ENCODE measurements at places on chromosomes 1 and 21.

DNA sequence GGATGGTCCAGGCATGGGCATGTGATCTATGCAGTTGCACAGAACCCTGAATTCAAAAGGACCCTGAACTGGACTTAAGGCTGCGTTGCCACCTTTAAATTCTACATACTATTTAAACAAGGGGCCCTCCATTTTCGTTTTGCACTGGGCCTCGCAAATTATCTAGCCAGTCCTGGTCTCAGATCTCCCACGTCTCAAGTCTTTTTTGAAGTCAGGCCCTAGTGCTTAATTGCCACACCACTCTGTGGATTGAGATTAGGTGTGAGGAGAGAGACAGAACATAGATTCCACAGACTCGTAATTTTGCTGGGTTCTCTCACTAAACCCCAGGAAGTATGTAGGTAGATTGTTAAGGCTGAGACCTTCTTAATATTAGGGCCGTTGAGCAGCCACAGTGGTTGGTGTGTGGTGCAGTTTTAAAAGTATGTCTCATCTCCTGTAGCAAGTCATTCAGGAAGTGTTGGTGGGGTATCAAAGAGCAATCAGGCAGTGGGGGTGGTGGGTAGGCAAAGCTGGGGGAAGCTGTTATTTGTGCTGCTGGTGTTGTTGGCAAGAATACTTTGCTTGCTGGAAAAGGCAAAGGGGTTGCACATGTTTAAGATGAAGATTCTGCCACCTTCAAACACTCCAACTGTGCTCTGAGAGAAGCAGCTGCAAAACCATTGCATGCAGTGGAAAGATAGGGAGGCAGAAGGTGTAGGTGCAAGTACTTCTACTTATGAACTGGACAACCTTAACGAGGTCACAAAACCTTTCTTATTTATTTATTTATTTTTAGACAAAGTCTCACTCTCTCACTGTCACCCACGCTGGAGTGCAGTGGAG is 11.2 kb downstream of the CD84 start:
- no peak for DNase-seq

DNA sequence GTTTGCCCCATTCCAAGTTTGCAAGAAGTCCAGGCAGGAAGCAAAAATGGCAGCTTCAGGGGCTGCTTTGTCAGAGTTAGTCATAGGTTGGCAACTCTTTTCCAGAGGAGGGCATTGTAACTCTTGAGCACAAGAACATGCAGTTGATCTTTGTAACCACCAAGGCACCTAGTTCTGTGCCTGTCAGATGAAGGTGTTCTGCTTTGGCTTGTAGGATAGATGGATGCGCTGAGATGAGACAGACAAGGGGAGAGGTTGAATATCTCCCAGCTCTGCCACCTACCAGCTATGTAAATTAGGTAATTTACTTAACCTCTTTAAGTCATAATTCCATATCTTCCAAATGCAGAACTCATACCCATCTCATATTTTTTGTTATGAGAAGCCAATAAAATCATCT is 89.3 kb downstream of the ZNF648 start:
- DNase-seq: no peak

GRCh38 chr1:980137-980571 is 1.7 kb downstream of the PERM1 start:
- DNase-seq: no peak

DNA sequence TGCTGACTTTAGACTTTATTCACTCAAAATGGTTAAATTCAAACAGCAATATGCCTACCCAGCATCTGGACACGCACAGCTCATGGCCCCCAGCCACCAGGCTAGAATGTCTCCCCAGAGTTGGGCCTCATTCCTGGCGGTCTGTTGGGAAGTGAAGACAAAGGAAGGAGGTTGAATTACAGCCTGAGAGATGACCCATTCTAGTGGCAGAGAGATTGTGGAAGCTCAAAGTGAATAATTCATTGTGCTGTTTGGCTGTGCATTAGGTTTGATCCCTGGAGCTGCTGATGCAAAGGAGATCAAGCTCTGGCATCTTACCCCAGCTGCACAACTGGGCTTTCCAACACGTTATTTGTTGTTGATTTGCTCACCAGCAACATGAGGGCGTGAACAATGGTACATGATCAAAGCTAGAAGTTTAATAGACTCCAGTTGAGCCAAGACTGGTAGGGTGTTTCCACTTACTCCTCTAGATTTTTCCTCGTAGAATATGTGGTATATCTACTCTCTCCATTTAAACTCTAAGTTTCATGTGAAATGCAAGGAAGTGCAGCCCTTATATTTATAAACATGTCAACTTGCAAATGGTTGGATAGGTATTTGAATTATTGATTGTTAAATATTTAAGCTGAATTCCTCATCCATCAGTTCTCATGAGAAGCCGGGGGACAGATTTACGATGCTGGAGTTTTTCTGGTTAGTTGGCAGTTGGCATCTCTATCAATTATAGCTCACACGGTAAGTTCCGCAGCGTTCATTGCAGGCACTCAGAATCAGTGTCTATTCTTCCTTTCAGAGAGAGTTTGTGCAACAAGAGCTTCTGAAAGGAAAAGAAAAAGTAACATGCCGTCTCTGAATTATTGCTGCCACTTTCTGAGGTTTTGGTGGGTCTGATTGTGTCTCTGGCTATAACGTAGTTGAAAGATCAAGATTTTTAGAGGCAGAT is 222.7 kb downstream of the TM2D1 start:
- no peak for DNase-seq

- DNase-seq: no peak
Measured at GRCh38 chr1:161244888-161245287, 6.9 kb upstream of the NR1I3 start.

GRCh38 chr1:30981172-30981571 is 72.6 kb upstream of the SDC3 start:
- no peak for DNase-seq

GRCh38 chr1:24299901-24300300 is 19.3 kb upstream of the GRHL3 start:
- DNase-seq: no peak

- no peak for DNase-seq
Measured at GRCh38 chr1:199124351-199124750, 485.5 kb downstream of the PTPRC start.

- DNase-seq: no peak
Measured at GRCh38 chr1:69272684-69273083, 295.0 kb upstream of the LRRC7 start.

DNA sequence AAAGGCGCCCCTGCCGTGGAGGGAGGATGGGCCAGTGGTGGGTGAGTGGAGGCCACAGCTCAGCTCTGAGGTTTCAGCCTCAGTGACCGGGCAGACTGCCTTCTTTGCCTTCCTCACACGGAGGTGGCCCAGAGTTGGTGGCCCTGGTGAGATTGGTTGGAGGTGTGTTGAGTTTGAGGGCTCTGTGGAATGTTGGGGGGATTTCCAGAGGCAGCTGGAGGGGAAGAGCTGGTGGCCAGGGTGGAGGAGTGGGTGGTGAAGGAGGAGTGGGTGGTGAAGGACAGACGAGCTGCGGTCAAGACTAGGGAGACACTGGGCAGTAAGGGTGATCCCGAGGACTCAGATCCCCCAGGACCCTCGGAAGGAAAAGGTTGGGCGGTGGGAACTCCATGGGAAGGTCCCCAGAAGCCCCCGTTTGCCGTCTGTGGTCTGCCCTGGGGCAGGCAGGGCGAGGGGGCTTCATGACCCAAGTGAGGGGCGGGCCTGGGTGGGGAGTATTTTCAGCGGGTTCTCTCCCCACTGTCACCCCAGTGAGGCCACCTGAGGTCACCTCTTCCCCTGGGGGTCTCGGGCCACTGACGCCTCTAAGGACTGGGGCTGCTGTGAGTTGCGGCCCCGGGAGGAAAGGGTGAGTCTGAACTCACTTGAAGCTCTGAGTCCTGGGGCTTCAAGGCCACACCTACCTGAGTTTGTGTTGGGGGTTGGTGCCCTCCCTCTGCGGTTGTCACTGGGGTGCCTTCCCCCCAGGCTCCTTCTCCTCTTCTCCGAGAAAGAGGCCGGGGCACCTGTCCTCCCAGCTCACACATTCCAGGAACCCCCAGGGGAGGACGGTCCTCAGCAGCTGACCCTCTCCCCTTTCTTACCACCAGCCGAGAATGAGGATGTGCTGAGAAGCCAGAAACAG is 22.7 kb upstream of the PIK3CD start:
- no peak for DNase-seq

DNA sequence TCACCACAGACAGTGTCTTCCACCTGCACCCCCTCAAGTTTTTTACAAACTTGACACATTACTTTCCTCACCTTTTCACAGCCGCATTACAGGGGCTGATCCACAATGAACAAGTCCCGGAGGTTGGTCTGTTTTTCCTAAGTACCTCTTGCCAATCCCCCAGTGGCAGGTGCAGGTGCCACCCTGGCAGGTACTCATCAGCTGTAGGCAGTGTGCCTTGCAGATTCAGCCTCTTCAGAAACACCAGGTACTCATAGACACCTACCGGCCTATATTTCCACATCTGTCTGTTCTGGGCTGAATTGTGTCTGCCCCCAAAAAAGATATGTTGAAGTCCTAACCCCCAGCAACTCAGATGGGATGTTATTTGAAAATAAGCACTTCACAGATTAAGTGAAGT is 81.4 kb upstream of the CNIH3 start:
- DNase-seq: peak; percentile 63

DNA sequence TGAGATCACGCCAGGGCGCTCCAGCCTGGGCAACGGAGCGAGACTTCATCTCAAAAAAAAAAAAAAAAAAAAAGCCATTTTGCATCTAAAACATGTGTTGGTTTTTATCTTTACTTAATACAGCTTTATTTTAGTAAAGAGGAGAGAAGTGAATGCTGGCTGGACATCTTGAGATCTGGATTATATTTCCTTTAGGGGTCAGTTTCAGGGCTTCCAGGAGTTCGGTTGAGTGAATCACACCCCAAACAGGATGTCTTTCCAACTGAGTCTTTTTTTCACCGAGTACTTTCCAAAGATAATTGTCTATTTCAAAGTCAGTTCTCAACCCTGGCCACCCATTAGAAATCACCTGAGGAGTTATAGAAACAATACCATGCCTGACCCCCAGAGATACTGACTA is 16.6 kb upstream of the IPP start:
- DNase-seq: no peak

DNA sequence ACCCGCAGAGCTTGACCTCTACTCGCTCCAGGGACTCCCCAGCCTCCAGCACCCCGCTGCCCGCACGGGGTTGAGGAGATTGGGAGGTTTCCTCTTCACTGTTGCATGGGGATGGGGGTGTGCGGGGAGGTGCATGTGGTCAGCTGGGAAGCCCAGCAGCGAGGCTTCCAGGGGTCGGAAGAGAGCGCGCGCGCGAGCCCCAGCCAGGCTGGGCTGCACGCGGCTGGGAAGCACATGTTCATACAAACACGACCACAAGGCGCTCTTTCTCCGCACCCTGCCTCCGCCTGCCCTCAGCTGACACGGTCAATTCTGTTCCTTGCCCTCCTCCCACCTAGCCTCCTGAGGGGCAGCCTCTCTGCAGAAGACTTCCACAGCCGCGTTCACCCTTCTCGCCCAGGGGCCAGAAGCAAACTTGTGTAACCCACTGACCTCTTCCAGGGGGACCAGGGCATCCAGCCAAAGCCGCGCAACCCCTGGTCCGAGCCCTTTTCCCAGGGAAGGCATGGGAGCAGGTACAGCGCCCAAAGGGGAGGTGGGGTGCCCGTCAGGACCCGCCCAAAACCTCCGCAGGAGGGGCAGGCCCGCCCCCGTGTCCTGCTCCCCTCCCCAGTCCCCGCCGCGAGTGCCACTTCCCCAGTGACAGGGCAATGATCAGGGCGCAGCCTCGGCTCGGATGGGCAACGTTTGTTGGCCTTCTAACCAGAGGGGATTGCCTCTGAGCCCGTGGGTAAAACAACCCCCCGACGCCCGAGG is 1.3 kb downstream of the COL24A1 start:
- DNase-seq: no peak

DNA sequence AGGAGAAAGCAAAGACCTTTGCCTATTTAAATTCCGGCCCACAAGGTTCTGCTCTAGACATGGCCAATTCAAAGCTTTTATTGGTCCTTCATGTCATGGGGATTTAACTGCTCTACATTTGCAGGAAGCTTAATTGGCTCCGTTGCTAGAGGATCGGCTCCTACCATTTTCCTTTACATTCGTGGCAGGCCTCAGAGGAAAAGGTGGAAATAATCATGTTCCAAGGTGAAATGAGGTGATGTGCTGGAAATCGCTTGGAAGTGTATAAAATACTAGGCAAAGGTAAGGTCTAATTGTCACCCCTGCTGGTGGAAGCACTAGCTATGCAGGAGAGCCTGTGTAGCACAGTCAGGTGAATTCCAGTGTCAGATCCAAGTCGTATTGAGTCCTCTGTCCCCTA is 55.5 kb downstream of the ATP1A1 start:
- DNase-seq: no peak

DNA sequence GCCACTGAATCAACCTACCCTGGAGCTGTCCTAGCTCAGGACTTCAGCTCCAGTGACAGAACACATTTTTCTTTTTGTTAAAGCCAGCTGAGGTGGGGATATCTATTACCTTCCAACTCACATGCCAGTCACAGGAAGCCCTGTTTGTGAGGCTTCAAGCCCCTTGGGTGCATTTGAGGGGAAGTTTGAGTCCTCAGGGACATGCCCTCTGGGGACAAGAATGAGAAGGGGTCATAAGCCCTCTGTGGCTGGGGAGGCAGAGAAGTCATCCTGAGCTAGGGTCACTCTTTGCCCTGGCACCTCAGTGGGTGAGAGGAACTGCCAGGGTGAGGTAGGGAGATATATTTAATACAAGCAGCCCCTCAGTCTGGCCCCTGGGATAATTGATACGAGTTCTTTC is 33.5 kb upstream of the CLDN14 start:
- DNase-seq: no peak

DNA sequence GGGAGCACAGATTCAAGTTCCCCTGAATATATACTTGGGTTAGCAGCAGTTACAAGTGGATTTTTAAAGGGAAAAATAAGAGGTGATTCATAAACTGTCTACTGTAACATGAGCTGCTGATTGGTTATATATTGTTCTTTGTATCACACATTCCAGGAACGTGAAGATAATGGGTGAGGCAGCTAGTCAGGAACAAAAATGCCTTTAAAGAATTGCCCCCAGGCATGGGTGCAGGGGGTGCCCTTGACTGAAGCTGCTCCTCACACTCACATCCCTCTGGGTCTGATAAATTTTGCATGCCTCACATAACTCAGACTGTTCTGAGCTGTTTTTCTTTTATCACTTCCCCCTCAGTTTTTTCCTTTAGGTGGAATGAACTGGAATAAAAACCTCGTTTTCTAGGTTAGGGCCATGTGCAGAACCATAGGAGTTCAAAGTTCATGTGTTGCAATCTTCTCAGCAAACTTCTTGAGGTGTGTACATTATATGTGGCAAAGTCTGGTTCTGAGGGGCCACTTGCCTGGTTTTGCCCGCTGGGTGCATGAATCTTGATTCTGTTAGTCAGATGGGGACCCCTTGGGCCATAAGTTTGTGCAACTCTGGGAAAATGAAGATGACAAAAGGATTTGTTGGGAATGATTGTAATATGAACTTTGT is 21.1 kb downstream of the TBX19 start:
- DNase-seq: no peak

- no peak for DNase-seq
Measured at GRCh38 chr1:208187499-208188041, 56.6 kb downstream of the PLXNA2 start.

- no peak for DNase-seq
Measured at GRCh38 chr1:239311331-239311730, 75.0 kb upstream of the CHRM3 start.
